ENCODE measurements at places on chromosomes 3 and 15.

DNA sequence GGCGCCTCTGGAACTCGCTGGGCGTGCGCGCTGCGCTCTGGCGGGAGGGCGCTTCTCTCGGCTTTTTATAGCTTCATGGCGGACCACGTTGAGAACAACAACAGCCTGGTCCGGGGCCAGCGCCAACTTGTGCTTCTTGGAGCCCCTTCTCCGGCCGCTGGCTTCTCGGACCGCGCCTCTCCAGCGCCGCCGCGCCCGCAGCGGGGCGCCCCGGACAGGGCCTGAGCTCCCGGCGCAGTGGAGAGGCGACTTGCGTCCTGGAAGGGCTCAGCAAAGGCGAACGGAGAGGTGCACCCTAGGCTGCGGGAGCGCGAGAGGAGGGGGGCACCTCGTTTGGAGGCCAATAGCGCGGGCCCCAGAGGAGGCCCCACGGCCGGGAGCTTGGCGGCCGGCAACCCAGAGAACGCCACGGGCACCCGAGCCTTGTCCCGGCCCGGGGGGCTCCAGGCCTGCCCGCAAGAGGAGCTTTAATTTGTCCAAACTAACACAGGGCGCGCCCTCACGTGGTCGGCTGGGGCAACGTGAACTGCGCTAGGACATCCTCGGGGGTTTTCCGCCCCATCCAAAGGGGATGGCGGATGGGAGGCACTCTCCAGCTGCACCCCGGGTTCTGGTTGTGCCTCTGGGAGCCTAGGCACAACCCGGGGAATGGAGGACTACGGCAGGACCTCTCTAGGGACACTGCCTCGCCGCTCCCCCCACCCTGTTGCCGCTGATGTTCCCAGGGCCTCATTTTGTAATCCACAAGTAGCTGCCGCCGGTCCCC, 37.8 kb downstream of the HMCES start:
- peak; percentile 82 for DNase-seq

DNA sequence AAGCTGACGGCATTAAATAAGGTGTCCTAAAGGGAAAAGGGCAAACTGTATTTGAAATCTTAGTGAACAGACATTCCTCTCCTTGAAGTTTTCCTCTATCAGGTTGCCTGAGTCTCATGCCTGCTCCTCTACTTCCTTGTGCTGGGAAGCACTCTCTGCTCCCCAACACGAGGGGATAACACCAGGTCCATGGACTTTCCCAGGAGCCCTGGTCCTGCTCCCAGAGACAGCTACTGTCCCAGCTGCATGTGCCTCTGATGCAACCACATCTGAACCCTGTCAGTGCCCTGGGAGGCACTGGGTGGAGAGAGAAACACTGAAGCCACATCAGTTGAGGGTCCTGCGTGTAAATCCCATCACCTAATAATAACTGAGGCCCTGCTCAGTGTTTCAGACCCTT, 7.4 kb downstream of the TLR9 start:
- no peak for DNase-seq

GRCh38 chr15:82871358-82871757, 61.9 kb downstream of the WHAMM start:
- DNase-seq, result no peak

- DNase-seq, result no peak
Measured at GRCh38 chr15:91192285-91192684, 92.2 kb downstream of the SV2B start.

- no peak for DNase-seq
Measured at GRCh38 chr3:64143409-64144130, 81.7 kb downstream of the PRICKLE2 start.

GRCh38 chr15:90414408-90415028, 26.5 kb downstream of the IQGAP1 start:
- no peak for DNase-seq

DNA sequence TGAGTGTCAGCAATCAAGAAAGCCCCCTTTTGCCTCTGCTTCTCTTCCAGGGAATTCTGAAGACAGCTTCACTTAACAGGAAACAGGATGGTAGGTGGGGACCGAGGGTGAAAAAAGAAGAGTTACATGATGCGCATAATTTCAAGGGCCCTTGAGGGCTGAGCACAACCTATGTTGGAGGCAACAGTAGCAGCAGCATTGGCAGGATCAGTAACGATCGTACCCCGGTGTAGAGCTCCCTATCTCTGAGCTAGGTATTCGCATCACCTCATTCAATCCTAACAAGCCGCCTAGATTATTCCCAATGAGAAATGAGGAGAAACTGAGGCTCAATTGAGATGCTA, 432 bp upstream of the RAD54L2 start:
- no peak for DNase-seq

Data from CD4-positive, alpha-beta T cell treated with Interleukin-6 at 100 ng/mL for 8 hours (primary cell).